Type B pancreatic cell (in vitro differentiated cells): ENCODE measurements at places on chromosomes 3 and 15. TPM values are rescaled to one million over a fixed set of nuclear protein-coding genes. Genes with fewer than 3 reads are reported as not detected.

- DNase-seq: no peak
- peaks cover 10% of the 10 kb centered on the region for H3K36me3 ChIP-seq
- H3K4me1 ChIP-seq: no peaks in the 10 kb centered on the region
- H3K27me3 ChIP-seq: no peaks in the 10 kb centered on the region
These were observed 201.4 kb upstream of the STT3B start for GRCh38 chr3:31331278-31331677.

DNA sequence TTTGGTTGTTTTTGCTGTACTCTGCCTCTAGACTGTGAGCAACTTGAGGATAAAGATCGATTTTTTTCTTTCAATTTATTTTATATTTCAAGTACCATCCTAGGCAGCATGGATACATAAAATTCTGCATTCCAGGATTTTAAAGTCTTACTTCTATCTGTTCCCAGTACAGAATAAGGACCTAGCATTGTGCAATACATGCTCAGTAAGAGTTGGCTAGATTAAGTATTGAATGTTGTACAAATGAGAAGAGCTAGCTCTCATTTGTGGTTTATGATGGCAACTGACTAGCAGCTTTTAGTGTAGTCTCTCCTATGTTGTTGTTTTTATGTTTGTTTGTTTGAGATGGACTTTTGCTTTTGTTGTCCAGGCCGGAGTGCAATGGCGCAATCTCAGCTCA lies 222.7 kb downstream of the TP63 start:
- H3K36me3 ChIP-seq: no peaks in the 10 kb centered on the region
- peaks cover 10% of the 10 kb centered on the region for H3K27me3 ChIP-seq
- no peak overlapping the region for H3K27ac ChIP-seq
- no peak for DNase-seq

DNA sequence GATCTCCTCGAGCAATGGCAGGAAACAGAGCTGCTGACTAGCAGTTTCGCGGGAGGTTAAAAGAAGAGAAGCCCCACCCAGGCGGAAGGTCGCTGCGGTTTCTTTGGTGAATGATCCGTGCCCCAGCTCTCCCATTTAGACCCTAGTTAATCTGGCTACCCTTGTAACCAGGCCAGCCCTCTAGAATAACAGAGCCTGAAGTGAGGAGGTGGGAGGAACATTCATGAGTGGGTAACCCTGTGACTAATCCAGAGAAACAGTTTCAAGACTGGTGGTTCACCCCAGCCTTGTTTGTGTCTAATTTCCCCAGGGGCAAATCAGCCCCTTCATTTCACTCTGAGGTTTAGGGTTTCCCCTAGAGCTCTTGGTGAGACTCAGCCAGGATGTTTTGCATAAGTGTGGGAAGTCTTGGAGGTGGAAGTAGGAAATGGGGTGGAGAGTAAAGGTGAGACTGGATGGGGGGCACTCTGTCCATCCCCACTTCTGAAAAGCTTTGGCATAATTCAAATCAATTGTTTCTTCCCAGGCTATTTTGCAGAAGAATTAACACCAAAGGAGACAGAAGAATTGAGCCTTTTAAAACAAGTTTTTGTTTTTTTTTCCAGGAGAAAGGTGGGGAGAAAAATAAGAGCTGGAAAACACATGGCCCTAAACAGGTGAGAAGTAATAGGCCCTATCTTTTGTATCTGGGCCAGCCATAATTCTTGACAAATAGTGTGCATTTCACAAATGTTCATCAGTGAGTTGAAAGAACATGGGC lies 303.1 kb downstream of the RPLP1 start:
- no peak overlapping the region for H3K4me3 ChIP-seq
- H3K4me1 ChIP-seq: peaks cover 37% of the 10 kb centered on the region
- H3K27ac ChIP-seq: no peak overlapping the region
- DNase-seq: no peak

Gene MNS1
- total RNA-seq: 2.9 and 9.0 TPM in 2 replicates

- peak overlapping the region; percentile 53 for H3K27ac ChIP-seq
- peak overlapping the region; percentile 12 for H3K4me3 ChIP-seq
- no peak for DNase-seq
- H3K27me3 ChIP-seq: no peaks in the 10 kb centered on the region
- H3K36me3 ChIP-seq: no peaks in the 10 kb centered on the region
These were observed 76.8 kb downstream of the ZPLD1 start for GRCh38 chr3:102511639-102512038.

- DNase-seq: no peak
- no peak overlapping the region for H3K27ac ChIP-seq
- no peak overlapping the region for H3K4me3 ChIP-seq
- H3K4me1 ChIP-seq: peaks cover 24% of the 10 kb centered on the region
- no peaks in the 10 kb centered on the region for H3K36me3 ChIP-seq
These were observed 47.0 kb upstream of the SCAANT1 start for GRCh38 chr3:63959146-63959545.

Gene SEMA3F
- 41.9 and 48.0 TPM in 2 replicates for total RNA-seq

Gene HTR3E
- total RNA-seq: not detected in 2 replicates

DNA sequence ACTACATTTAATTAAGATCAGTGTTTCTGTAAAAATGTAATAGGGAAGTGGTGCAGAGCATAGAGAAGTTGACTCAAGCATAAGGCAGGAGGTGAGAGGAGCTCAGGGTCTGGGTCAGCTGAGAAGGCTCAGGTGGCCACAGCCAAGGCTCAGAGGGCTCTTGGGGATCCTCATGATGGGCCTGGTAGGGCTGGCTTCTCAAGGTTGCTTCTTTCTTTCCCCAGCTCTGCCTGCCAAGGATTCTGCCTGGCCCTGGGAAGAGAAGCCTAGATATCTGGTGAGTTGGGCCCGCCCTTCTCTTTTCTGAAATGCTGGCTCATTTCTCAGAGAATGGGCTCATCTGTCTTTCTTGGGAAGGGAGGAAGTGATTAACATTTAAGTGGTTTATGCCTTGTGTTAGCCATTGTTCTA lies 6.5 kb downstream of the ZNF589 start:
- H3K4me3 ChIP-seq: no peak overlapping the region
- H3K27ac ChIP-seq: no peak overlapping the region
- no peak for DNase-seq
- H3K4me1 ChIP-seq: no peaks in the 10 kb centered on the region
- H3K27me3 ChIP-seq: no peaks in the 10 kb centered on the region
- H3K36me3 ChIP-seq: peaks cover 20% of the 10 kb centered on the region

Gene ALG1L2
- 1.4 and 2.1 TPM in 2 replicates for total RNA-seq

DNA sequence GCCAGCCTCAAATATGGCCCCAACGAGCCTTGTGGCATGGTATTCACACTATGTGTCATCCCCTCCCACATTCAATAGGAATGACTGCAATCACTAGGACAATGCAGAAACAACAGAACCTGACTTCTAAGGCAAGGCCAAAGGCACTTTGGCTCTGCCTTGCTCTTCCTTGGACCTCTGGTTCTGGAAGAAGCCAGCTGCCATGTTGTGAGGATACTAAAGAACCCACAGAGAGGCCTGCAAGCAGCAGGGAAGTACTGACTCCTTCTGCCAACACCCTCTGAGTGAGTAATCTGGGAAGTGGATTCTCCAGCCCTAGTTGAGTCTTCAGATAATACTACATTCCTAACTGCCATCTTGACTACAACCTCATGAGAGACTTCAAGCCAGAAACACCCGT lies 64.7 kb downstream of the ADAMTS9 start:
- no peak overlapping the region for H3K4me3 ChIP-seq
- DNase-seq: no peak
- peaks cover 46% of the 10 kb centered on the region for H3K36me3 ChIP-seq
- peaks cover 11% of the 10 kb centered on the region for H3K4me1 ChIP-seq
- no peaks in the 10 kb centered on the region for H3K27me3 ChIP-seq

- peaks cover 17% of the 10 kb centered on the region for H3K36me3 ChIP-seq
- H3K4me3 ChIP-seq: peak overlapping the region; percentile 85
- no peak for DNase-seq
- peak overlapping the region; percentile 65 for H3K27ac ChIP-seq
- H3K4me1 ChIP-seq: peaks cover 11% of the 10 kb centered on the region
- peaks cover 6% of the 10 kb centered on the region for H3K27me3 ChIP-seq
These were observed 1.4 kb downstream of the GYG1 start for GRCh38 chr3:148992635-148993255.

DNA sequence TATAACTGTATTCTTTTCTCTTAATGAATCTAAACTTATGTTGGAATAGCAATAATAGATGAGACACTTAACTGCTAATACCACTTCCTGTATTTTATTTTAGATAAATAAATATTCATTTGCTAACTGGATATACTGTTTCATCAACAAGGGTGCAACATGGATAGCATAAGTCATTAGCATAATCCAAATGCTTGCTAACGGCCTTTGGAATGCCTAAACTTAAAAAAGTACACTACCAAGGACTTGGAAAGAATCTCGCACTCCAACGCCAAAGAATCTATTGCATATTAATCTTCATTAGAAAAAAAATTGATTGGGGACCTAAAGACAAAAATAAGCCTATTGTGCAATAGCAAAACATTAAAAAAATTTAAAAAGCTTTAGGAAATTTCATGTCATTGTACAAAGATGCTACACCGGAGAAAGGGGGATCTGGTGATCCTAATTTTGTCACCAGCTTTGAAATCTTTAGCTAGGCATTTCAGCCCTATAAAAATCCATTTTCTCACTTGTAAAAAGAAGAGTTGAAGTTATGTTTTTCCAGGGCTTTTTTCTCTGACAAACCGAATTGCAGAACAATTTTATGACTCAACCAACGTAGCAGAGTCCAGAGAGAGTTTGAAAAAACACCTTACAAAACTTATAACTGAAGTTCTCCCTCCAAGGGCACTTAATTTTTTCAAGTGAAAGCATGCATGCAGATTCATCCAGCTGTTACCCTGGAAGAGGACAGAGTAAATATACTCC lies 4.1 kb downstream of the VGLL3 start:
- no peaks in the 10 kb centered on the region for H3K36me3 ChIP-seq
- peaks cover 9% of the 10 kb centered on the region for H3K4me1 ChIP-seq
- DNase-seq: no peak
- peaks cover 20% of the 10 kb centered on the region for H3K27me3 ChIP-seq

- H3K27me3 ChIP-seq: peaks cover 25% of the 10 kb centered on the region
- no peaks in the 10 kb centered on the region for H3K36me3 ChIP-seq
- H3K4me3 ChIP-seq: peak overlapping the region; percentile 81
- peaks cover 29% of the 10 kb centered on the region for H3K4me1 ChIP-seq
These were observed 147.4 kb downstream of the TJP1 start for GRCh38 chr15:29674661-29675533.

- no peak overlapping the region for H3K4me3 ChIP-seq
- peaks cover 4% of the 10 kb centered on the region for H3K36me3 ChIP-seq
- H3K27me3 ChIP-seq: no peaks in the 10 kb centered on the region
- H3K4me1 ChIP-seq: peaks cover 12% of the 10 kb centered on the region
- no peak overlapping the region for H3K27ac ChIP-seq
These were observed 149.0 kb downstream of the MAGI1 start for GRCh38 chr3:65889707-65890099.
